Body of pancreas (tissue), 4 donors: ENCODE measurements at places on chromosomes 11 and 22. TPM values are rescaled to one million over a fixed set of nuclear protein-coding genes. Genes with fewer than 3 reads are reported as not detected.
A peak's percentile ranks its signal among the peaks of the same experiment; 100 is the strongest.

DNA sequence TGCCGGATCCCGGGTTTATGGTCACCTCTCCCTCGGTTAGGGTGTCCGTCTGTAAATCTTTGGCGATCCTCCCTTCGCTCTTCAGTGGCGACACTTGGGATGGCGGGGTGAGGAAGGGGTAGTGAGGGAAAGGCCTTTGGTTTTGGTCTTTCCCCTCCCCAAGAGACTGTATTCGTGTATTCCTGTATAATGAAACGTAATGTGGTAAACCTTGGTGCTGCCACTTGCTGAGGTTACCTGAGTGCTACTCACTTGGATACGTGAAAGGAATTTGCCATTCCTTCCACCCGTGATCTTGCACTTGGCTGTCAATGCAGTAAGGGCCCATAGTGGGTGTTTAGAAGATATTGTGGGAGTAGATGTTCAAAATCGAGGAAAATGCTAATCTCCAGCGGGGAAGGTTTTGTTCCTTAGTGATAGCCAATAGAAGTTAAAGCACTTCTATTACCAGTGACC lies 578 bp upstream of the NUP160 start:
- peak overlapping the region; percentile 64 for H3K4me3 ChIP-seq
- no peaks in the 10 kb centered on the region for H3K27me3 ChIP-seq
- DNase-seq, result no peak
- H3K27ac ChIP-seq, result peak overlapping the region; percentile 90
- no peaks in the 10 kb centered on the region for H3K36me3 ChIP-seq

DNA sequence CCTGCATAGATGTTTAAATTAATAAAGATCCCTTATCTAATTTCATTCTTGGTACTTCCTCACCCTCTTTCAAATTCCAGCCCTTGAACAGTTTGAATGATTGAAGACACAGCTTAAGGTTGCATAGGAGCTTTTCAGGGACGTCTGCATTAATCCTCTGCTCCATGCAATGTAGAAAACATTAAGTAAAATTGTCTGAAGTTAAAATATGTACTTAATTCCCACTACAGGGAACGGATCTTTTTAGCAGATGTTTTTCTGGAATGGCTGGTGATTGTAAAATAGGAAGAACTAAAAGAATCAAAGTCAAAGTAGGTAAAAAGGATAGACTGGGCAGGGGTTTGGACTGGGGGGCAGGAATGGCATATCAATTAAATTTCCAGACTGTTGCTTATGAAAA lies 58.9 kb downstream of the ABTB2 start:
- no peak for DNase-seq
- no peaks in the 10 kb centered on the region for H3K27me3 ChIP-seq
- no peak overlapping the region for H3K4me3 ChIP-seq
- no peak overlapping the region for H3K27ac ChIP-seq

- no peak overlapping the region for H3K4me3 ChIP-seq
- H3K27ac ChIP-seq, result no peak overlapping the region
- no peaks in the 10 kb centered on the region for H3K4me1 ChIP-seq
Measured at GRCh38 chr11:122777343-122777742, 61.0 kb upstream of the CRTAM start.

- no peak for DNase-seq
- H3K4me1 ChIP-seq, result no peaks in the 10 kb centered on the region
- H3K27ac ChIP-seq, result no peak overlapping the region
- no peak overlapping the region for H3K4me3 ChIP-seq
Measured at GRCh38 chr11:110891411-110891810, 179.2 kb upstream of the ARHGAP20 start.

DNA sequence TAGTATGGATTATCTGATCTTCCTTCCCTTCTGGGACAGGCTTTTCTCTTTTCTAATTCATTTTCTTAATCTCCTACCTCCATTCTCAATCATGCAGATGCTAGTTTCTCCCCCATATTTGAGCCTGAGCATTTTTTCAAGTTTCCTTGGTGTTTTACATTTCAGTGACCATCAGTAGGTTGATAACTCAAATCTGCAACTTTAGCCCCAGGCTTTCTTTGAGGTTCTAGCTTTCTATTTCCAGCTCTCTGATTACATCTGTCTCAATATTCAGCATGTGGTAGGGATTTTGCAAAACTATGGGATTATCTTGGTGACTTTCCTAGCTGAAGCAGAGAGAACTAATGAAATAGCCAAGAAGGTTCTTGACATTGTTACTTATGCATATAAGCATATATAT lies 67.8 kb downstream of the ARHGEF12 start:
- DNase-seq, result no peak
- no peaks in the 10 kb centered on the region for H3K27me3 ChIP-seq
- H3K36me3 ChIP-seq, result no peaks in the 10 kb centered on the region
- H3K27ac ChIP-seq, result no peak overlapping the region
- peaks cover 31% of the 10 kb centered on the region for H3K4me1 ChIP-seq

DNA sequence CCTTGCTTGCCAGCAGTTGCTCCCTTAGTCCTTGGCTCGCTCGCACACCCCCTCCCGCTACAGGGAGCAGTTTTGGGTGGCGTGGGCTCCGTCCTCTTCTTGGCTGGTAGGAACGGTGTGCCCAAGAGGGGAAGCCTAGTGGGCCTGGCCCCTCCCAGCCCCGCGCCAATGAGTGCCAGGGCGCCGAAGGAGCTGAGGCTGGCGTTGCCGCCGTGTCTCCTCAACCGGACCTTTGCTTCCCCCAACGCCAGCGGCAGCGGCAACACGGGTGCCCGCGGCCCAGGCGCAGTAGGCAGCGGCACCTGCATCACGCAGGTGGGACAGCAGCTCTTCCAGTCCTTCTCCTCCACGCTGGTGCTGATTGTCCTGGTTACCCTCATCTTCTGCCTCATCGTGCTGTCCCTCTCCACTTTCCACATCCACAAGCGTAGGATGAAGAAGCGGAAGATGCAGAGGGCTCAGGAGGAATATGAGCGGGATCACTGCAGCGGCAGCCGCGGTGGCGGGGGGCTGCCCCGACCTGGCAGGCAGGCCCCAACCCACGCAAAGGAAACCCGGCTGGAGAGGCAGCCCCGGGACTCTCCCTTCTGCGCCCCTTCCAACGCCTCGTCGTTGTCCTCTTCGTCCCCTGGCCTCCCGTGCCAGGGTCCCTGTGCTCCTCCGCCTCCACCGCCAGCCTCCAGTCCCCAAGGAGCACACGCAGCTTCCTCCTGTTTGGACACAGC lies 1.6 kb downstream of the C11orf87 start:
- no peaks in the 10 kb centered on the region for H3K27me3 ChIP-seq
- no peak overlapping the region for H3K4me3 ChIP-seq
- no peak for DNase-seq
- H3K4me1 ChIP-seq, result peaks cover 20% of the 10 kb centered on the region
- no peaks in the 10 kb centered on the region for H3K36me3 ChIP-seq

GRCh38 chr11:80822308-80822707 lies 1381.5 kb upstream of the TENM4 start:
- H3K4me3 ChIP-seq, result no peak overlapping the region
- H3K4me1 ChIP-seq, result no peaks in the 10 kb centered on the region
- no peaks in the 10 kb centered on the region for H3K27me3 ChIP-seq
- H3K36me3 ChIP-seq, result no peaks in the 10 kb centered on the region
- DNase-seq, result no peak

DNA sequence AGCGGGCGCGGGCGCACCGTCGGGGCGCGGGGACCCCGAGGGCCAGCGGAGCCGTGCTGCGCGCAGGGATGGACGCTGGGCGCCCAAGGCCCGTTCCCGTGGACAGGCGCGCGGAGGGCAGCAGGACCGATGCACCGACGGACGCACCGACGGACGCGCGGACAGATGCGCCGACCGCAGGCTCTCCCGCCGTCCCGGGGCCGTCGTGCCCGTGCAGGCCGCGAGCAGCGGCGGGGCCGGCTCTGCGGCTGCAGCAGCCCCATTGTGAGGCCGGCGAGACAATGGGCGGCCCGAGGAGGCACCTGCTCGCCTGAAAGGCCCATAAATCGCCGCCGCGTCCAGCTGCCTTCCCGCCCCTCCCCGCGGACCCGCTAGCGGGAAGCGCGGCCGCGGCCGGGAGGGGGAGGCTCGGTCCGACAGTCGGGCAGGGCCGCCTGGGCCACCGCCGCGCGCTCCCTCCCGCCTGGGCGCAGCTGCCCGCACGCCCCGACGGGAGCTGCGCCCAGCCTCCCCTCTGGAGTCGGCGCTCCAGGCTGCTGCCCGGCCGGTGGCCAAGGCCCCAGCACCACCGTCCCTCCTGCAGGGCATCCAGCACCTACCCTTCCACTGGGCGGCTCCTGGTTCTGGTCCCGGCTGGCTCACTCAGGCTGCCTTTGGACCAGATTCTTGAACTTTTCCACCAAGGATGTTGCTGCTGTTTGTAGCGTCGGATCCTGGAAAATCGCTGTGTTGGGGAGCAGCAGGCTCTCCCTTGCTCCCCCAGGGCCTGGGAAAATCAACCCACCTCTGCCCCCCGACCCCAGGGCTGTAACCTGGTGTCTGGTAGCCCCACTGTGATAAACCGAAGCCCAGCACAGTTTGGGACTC lies 15.8 kb downstream of the CDKN1C start:
- no peaks in the 10 kb centered on the region for H3K4me1 ChIP-seq
- H3K4me3 ChIP-seq, result no peak overlapping the region
- H3K27ac ChIP-seq, result no peak overlapping the region

Gene NAALAD2
- not detected for total RNA-seq

Gene ALDH3B1
- 15.2 TPM for total RNA-seq

Gene TEX12
- total RNA-seq, result not detected

Gene TTC36
- total RNA-seq, result not detected

Gene C22orf31
- total RNA-seq, result not detected
